T-helper 2 cell (primary cell): ENCODE measurements at places on chromosomes 11 and 22.

DNA sequence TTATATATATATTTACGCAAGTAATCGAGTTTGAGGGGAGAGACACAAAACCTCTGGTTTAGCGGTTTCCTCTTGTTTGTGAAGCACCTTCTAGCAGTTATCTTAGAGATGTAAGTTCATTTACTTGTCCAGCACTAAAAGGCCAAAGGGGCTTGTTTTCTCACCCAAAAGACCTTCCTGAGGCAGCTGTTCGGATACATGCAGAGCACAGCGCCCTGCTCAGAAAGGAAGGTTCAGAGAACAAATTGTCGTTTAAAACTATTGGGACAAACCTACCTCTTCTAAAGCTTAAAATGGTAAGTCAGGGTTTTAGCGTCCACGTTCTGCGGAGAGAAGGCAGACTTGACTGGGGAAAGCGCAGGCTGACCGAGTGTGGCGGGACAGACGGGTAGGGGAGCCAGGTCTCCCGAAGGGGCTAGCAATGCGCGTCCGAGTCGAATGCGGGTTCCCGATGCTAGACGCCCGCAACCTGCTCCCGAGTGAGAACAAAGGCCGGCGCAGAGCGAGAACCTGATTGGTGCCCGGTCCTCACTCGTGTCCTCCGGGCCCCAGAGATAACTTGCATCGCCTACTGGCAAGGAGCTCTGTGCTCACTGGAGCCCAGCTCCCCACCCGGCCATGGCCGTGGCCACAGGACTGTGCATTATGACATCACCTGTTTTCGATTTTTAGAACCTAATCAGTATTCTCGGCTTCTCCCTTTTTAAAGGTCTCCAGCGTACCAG, 1.0 kb upstream of the SESN3 start:
- DNase-seq, result peak; percentile 56

DNA sequence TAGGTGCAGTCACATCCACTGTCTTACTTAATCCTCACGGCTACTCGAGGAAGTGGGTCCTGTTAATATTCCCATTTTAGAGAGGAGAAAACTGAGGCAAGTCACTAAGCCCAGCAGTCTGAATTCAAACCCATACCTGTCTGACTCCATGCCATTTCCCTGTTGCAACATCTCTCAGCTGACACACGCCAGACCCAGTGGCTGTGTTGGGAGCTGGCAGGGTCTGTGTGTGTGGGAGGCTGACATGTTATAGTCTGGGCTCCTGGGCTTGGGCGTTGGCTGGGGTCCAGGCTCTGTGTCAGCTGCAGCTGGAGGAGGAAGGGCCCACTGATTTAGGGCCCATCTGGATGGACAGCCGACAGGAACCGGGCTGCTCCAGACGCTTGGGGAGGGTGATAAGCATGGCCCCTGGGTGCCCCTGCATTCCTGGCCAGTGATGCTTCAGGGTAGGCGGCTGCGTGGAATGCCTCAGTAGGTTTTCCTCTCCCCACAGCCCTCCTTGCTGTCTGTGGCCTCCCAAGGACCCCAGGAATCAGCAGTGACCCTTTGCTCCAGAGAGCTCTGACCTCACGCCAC, 562.5 kb downstream of the MN1 start:
- no peak for DNase-seq

DNA sequence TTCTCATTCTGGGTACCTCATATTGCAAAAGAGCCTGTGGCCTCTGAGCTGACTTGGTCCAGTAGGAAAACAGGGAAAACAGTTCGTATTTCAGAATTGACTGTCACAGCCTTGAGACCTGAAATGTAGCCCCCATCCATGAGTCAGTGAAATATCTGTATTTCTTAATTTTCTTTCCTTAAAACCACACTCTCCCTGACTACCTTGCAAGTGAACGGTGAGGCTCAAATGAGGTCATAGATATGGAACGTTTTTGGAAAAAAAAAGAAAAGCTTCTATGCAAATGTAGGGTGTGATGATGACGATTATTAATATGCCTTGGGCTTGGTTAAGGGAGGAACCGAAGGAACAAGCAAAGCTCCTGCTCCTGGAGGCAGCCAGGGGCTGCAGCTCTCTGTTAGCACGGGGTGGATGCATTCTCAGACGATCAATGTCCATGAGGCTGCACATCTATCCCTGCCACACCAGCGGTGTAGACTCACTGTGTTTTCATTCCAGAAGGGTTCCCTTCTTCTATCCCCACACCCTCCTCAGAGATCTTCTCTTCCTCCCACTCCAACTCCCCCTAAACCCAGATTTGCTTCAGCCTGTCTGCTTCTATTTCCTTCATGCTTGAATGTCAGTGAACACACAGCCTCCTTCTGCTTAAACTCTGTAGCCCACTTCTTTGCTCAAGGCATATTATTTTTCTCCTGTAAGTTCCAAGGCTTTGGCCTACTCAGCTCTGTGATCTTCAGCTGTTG, 29.2 kb upstream of the SCN3B start:
- DNase-seq, result no peak

GRCh38 chr11:5547982-5548381, 358 bp downstream of the OR52H1 start:
- no peak for DNase-seq

DNA sequence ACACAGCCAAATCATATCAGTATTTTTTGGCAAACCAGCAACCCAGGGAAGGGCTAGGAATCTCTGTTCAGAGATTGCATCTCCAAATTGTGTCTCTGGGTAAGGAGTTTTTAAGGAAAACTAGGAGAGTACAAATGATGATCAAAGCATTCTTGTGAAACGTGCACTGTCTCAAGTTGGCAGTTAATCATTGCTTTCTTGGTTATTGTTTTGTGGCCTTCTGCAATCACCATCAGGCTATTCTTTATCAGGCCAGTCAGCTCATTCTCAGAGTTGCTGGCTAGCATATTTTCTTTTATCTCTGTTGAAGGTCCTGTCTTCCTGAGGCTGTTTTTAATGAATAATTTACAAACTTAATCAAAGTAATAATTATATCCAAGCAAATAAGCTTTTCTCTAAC, 129.1 kb upstream of the CCDC179 start:
- no peak for DNase-seq

DNA sequence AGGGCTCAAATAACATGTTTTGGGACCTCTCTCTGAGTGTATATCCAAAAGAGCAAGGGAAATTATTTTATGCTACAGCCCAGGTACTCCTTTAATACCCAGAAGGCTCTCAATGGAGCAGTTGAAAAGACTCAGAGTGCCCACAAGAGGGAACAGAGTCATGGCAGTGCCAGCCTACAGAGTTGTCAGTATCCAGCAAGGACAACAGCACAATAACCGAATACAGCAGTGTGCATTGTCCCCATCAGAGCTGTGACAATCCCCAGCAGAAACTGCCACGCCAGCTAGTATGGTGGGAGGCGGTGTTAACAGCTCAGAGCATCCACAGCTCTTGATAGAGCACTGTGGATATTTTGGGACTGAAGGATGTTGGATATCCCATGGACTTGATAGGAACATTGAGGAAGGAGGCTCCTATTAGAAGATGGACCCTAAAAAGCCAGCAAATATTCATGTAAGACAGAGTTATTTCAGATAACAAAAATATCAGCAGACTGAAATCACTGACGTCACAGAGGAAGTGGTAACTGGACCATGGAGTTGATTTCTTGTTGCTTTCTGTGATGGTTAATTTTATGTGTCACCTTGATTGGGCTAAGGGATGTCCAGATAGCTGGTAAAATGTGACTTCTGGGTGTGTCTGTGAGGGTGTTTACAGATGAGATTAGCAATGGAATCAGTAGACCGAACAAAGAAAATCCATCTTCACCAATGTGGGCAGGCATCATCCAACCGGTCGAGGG, 17.7 kb upstream of the PAFAH1B2 start:
- no peak for DNase-seq

GRCh38 chr22:44359496-44360110, 46.9 kb upstream of the SHISAL1 start:
- DNase-seq, result no peak

GRCh38 chr11:65214212-65214845, 32.6 kb downstream of the CAPN1 start:
- no peak for DNase-seq

GRCh38 chr11:123479048-123479837, 49.2 kb downstream of the GRAMD1B start:
- no peak for DNase-seq

- DNase-seq, result no peak
These were observed 222.3 kb upstream of the NARS2 start for GRCh38 chr11:78796956-78797355.

- DNase-seq, result no peak
These were observed 6.0 kb upstream of the SLC35F2 start for GRCh38 chr11:107864591-107864990.

DNA sequence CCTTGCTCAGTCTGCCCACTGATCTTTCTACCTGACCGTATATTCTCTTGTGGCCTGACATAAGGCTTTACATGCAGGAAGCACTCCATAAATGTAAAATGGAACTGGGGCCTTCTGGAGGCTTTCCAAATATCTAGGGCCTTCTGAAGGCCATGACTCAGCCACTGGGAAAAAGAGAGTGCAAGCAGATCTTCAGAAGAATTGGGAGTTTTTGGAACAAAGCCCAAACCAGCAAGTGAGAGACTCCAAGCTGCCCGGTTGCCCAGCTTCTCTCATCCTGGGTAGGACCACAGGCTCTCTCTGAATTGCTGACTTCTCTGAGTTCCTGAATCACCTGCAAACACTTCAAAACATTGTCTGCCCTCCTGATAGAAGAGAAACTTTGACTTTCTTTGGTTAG, 107.9 kb upstream of the BMAL1 start:
- DNase-seq, result no peak

- DNase-seq, result no peak
These were observed 3.6 kb downstream of the IGLL5 start for GRCh38 chr22:22891139-22891621.

DNA sequence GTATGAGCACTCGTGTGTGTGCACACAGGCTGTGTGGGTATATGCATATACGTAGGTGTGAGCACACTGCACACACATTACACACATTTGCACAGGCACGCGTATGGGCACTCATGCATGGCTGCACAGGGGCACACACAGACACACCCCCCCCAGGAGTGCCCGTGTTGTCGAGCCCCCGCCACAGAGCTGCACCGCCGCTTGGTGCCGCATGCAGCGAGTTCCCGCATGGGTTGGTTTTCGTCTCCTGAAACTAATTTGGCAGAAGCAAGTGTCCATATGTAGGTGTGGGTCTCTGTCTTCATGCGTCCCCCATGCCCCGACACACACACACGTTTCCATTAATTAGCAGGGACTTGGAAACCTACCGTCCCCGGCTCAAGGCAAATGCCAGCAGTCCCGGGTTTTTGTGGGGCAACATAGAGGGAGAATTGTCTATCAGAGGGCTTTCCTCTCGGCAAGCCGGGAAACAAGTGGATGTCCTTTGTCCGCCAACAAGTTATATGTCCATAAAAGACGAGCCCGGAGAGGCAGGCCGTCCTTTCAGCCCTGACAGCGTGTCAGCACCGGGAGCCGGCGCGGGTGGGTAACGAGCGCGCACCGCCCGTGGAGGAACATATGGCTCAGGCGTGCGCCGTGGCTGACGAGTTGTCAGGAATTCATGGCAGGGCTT, 1291.7 kb downstream of the BRD1 start:
- no peak for DNase-seq
